ENCODE measurements at places on chromosomes 3 and 15. TPM values are rescaled to one million over a fixed set of nuclear protein-coding genes. Genes with fewer than 3 reads are reported as not detected.

Gene CCDC54
- not detected for total RNA-seq

Gene PIK3R4
- total RNA-seq = 24.7 TPM

Gene COLQ
- total RNA-seq = 2.4 TPM

Gene MTHFS
- total RNA-seq = 22.7 TPM

Data from type B pancreatic cell (in vitro differentiated cells).